ENCODE measurements at places on chromosomes 16 and 17.

GRCh38 chr16:73068541-73069401 is 20.8 kb upstream of the ZFHX3 start:
- peak; percentile 94 for DNase-seq

GRCh38 chr17:27793168-27793905 is 7.0 kb downstream of the NOS2 start:
- no peak for DNase-seq

DNA sequence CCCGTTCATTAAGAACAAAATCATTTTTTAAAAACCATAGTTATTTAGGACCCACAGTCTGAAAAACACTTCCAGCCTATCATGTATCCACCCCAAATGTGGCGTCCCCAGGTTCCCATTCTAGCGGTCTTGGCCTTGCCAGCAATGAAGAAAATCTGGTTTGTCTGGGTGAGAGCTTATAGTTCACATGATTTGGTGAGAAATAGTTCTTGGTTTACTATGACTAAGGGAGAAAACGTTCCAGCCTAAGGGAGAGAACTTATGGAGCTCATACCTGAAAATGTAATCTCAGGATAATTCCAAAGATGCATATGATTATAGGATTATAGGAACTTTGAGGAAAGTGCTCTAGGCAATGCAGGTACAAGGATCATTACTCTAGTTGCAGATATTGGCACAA is 4.8 kb downstream of the MARVELD3 start:
- DNase-seq = no peak

- DNase-seq = no peak
These were observed 34.3 kb upstream of the LGALS9 start for GRCh38 chr17:27596566-27597187.

GRCh38 chr17:4645642-4646041 is 4.2 kb upstream of the ALOX15 start:
- no peak for DNase-seq

- DNase-seq = peak; percentile 58
These were observed 12.2 kb upstream of the CXCL16 start for GRCh38 chr17:4751932-4752331.

DNA sequence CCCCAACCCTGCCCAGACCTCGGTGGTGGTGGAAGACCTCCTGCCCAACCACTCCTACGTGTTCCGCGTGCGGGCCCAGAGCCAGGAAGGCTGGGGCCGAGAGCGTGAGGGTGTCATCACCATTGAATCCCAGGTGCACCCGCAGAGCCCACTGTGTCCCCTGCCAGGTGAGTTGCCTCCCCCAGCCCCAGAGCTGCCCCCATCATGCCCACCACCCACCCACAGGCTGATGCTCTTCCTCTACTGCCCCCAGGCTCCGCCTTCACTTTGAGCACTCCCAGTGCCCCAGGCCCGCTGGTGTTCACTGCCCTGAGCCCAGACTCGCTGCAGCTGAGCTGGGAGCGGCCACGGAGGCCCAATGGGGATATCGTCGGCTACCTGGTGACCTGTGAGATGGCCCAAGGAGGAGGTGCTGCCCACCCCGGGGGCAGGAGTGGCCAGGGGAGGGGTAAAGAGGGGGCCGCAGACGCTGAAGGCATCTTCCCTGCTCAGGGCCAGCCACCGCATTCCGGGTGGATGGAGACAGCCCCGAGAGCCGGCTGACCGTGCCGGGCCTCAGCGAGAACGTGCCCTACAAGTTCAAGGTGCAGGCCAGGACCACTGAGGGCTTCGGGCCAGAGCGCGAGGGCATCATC is 8.4 kb downstream of the GALK1 start:
- DNase-seq = no peak

- DNase-seq = peak; percentile 96
These were observed 30.4 kb downstream of the FAM222B start for GRCh38 chr17:28812091-28812747.

- DNase-seq = no peak
These were observed 670 bp upstream of the ZNF652 start for GRCh38 chr17:49362723-49363117.

- DNase-seq = no peak
These were observed 567 bp downstream of the TMEM97 start for GRCh38 chr17:28319598-28319935.

- no peak for DNase-seq
These were observed 328.4 kb upstream of the RBFOX1 start for GRCh38 chr16:7004266-7004665.

DNA sequence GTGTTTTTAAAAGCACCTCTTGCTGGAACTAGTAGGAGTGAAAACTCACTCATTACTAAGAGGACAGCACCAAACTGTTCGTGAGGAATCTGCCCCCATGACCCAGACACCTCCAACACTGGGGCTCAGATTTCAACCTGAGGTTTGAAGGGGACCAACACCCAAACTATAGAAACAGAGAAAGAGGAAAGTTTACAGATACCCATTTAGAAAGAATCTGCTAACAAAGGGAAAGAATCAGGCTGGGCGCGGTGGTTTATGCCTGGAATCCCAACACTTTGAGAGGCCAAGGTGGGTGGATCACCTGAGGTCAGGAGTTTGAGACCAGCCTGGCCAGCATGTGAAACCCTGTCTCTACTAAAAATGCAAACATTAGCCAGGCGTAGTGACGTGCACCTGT is 3.4 kb upstream of the CSNK1D start:
- no peak for DNase-seq

- DNase-seq = peak; percentile 88
These were observed 345.4 kb downstream of the SOX9 start for GRCh38 chr17:72466199-72466598.

DNA sequence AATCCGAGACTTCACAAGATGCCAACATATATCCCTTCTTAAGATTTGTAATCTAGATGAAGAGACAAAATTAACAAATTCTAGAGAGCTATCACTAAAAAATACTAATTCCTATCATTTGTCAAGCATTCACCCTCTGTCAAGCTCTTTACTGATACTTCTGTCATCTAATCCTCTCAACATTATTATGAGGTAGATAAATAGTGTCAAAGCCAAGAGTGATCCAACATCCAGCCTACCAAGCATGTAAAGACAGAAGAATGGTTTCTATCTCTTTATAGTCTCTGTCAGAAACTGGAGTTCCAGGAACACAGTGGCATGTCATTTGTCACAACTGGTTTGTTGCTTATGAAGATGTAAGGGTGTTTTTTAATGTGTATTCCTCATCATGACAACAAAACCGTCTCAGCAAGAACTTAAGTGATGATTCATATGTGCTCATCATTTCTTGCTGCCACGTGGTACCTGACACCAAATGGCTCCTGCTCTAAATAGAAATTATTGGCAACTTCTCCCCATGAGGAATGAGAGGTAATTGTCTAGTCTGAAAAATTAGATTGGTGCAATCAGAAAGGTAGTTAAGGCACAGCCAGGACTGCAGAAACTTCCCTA is 196.8 kb downstream of the TOX3 start:
- no peak for DNase-seq

GRCh38 chr16:3983081-3983520 is 102.6 kb upstream of the CREBBP start:
- DNase-seq = peak; percentile 52

DNA sequence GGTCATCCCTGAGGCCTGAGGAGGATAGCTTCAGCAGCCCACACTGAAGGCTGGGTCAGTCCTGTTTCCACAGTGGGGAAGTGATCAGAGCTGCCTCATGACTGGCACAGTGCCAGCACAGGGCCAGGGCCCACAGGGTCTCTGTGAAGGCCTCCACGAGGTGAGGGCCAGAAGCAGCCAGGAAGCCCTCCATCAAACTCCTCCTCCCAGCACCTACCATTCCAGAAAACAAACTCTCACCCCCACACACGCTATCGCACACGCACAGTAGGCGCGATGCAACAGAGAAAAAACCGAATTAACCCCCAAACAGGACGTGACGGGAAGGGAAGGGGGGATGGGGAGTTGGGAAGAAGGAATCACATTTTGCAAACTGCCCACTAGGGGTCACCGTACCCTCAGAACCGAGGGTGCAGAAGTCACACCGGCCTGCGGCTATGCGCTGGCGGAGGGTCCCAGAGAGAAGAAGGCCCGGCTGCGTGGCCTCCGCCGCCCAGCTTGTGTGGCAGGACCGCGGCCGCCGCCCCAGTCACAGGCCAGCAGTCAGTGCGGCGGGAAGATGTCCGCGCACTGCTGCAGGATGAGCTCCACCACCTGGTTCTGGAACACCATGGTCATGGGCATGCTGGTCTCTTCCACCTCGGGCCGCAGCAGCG is 37.6 kb downstream of the ARHGAP27 start:
- DNase-seq = peak; percentile 85

- no peak for DNase-seq
These were observed 181.6 kb downstream of the RAB11FIP4 start for GRCh38 chr17:31573047-31573446.

- DNase-seq = no peak
These were observed 2.4 kb upstream of the CACNA1H start for GRCh38 chr16:1150511-1150982.

- no peak for DNase-seq
These were observed 27.8 kb downstream of the ADAM11 start for GRCh38 chr17:44786551-44787081.

DNA sequence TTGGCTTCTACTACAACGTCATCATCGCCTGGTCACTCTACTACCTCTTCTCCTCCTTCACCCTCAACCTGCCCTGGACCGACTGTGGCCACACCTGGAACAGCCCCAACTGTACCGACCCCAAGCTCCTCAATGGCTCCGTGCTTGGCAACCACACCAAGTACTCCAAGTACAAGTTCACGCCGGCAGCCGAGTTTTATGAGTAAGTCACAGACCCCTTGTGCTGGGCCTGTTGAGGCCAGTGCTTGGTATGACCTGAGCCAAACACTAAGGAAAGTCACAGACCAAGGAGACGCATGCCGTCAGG is 16.1 kb downstream of the SLC6A2 start:
- DNase-seq = no peak

GRCh38 chr17:19302791-19303331 is 59.7 kb downstream of the B9D1 start:
- no peak for DNase-seq

- DNase-seq = no peak
These were observed 107.6 kb downstream of the ZNF423 start for GRCh38 chr16:49748322-49748721.

DNA sequence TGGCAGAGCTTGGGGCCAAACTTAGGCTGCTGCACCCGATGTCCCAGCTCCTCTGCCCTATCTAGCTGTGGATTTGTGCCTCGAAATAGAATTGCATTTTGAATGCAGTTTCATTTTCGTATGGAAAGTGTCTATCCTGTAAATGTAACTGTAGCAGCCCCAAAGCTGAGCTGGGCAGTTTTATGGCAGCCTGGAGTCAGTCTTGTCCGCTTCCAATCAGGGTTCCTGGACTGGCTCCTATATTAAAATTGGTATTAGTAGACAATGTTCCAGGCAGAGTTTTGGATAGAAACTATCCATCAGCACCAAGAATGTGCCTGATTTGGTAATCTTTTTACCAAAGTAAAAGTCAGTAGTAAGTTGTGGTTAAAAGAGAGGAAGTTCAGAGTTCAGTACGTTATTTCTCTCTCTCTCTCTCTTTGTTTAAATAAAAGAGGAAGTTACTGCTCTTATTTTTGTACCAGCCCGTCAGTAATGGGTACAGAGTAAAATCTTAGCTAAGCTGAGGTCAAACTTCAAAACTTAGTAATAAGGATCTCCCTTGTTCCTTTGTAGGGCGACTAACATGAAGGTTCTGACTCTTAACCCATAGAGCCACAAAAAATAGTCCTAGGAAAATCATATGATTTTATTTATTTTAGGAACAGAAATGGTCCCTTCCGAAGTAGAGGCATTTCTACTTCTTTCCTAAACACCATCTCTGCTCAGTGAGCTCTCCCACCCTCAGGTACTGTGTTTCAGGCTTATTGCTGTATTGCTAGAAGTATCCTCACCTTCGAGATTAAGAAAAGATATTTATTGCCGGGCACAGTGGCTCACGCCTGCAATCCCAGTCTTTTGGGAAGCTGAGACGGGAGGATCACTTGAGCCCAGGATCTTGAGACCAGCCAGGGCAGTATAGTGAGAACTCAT is 28.0 kb downstream of the PRKCB start:
- DNase-seq = no peak

DNA sequence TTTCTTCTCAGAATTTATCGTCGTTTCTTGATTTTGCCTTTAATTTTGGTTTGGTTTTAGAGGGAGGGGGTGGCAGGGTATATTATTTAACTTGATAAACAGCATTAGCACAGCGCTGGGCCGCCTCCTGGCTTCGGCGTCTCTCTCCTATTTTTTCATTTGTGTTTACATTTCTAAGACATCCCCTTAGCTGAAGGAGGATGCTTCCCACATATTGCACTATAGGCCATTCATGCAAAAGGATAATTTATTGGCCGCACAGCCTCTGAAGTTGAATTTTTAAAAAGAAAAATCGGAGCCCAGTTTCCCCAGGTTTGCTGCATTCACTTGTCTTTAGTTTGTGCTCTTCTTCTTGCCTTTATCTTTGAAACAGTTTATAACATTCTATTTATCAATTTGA is 497.4 kb upstream of the ZFHX3 start:
- no peak for DNase-seq

GRCh38 chr16:53057658-53058057 is 2.9 kb downstream of the CHD9 start:
- no peak for DNase-seq

DNA sequence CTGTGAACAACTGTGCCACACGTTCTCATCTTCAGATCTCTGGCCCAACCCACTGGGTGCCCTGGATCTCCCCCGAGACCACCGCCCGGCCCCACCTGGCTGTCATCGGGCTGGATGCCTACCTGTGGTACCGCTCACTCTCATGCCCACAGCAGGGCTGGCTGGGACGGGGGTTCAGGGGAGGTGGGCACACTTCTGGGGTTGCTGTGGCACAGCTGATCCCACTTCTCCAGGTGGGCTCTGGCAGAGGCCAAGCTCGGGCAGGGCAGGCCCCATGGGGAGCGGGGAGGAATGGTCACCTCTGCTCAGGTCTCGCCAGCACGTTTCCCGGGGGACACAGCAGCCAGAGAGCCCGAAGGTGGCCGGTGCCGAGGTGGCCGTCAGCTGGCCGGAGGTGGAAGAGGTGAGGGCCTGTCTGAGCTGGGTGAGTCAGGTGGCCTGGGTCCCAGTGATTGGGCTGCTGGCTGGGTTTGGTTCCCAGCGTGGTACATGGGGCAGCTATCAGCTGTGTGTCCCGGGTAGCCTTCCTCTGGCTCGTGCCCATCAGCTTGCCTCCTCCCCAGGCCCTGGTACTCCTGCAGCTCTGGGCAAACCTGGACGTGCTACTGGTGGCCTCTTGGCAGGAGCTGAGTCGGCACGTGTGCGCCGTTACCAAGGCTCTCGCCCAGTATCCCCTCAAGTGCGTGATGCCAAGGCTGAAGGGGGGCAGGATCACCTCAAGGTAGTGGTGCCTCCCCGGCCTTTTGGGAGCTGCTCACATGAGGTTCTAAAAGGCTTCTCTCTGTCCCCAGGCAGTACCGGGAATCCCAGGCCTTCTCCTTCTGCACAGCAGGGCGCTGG is 2.3 kb upstream of the MRPS34 start:
- no peak for DNase-seq

DNA sequence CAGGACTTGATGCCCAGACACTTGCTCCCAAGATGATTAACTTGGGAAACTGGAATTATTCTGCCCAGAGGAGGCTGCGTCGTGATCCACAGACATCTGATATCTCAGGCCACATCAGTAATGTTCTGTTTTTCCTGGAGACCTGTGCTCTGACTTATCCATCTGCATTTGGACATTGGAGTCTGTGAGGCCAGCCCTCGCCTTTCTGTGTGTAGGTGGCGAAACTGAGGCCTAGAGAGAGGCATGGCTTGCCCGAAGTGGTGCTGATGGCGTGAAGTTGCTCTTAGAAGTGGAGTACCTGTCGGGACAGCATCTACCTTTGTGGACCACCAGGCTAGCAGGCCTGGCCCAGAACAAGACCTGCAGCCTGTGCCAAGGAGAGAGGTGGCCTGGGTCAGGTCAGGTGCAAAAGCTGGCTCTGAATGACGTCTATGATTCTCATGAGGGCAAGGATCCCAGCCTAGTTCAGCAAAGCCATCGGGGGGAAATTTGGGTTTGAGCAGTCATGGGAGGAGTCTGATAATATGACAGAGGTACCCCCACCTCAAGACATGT is 186.8 kb upstream of the ZNF469 start:
- no peak for DNase-seq

Measured in amniotic epithelial cell (primary cell).